Endothelial cell of umbilical vein (primary cell): ENCODE measurements at places on chromosomes 3 and 15. TPM values are rescaled to one million over a fixed set of nuclear protein-coding genes. Genes with fewer than 3 reads are reported as not detected.

Gene FANCD2OS
- not detected in 2 replicates for total RNA-seq

- H3K27me3 ChIP-seq, result no peaks in the 10 kb centered on the region
- no peak overlapping the region for H3K27ac ChIP-seq
- peak; percentile 43 for DNase-seq
- no peak overlapping the region for H3K4me3 ChIP-seq
- peaks cover 12% of the 10 kb centered on the region for H3K4me1 ChIP-seq
- H3K36me3 ChIP-seq, result peaks cover 8% of the 10 kb centered on the region
Measured at GRCh38 chr3:33848624-33849347, 50.4 kb downstream of the PDCD6IP start.

DNA sequence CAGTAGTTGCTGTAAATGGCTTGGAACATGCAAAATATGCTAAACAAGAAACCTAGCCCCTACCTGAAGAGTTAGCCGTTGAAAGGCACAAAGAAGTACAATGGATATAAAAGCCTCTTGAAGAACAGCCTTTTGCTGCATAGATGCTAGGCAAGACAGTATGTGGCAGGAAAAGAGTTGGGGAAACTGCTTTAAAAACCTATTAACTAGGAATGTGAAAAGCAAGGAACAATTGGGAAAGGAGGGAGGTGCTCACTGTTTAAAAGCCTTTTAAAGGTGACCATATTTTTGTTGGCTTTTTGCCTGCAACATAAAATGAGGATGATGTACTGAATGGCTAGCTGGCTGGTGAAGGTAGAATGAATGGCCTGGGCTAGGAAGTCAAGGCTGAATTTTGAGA, 24.5 kb upstream of the SOX2 start:
- no peaks in the 10 kb centered on the region for H3K4me1 ChIP-seq
- no peaks in the 10 kb centered on the region for H3K36me3 ChIP-seq
- H3K27me3 ChIP-seq, result no peaks in the 10 kb centered on the region
- no peak overlapping the region for H3K4me3 ChIP-seq
- H3K27ac ChIP-seq, result no peak overlapping the region
- DNase-seq, result no peak

Gene MRPS25
- 58.1 and 68.7 TPM in 2 replicates for total RNA-seq

GRCh38 chr15:25087137-25087536, 132.3 kb downstream of the SNRPN start:
- H3K4me3 ChIP-seq, result no peak overlapping the region
- DNase-seq, result no peak
- no peaks in the 10 kb centered on the region for H3K27me3 ChIP-seq
- H3K36me3 ChIP-seq, result peaks cover 2% of the 10 kb centered on the region
- H3K27ac ChIP-seq, result no peak overlapping the region

GRCh38 chr3:110344897-110345767, 726.5 kb upstream of the NECTIN3 start:
- no peak overlapping the region for H3K4me3 ChIP-seq
- no peak for DNase-seq
- peaks cover 21% of the 10 kb centered on the region for H3K4me1 ChIP-seq
- no peak overlapping the region for H3K27ac ChIP-seq
- H3K27me3 ChIP-seq, result no peaks in the 10 kb centered on the region

DNA sequence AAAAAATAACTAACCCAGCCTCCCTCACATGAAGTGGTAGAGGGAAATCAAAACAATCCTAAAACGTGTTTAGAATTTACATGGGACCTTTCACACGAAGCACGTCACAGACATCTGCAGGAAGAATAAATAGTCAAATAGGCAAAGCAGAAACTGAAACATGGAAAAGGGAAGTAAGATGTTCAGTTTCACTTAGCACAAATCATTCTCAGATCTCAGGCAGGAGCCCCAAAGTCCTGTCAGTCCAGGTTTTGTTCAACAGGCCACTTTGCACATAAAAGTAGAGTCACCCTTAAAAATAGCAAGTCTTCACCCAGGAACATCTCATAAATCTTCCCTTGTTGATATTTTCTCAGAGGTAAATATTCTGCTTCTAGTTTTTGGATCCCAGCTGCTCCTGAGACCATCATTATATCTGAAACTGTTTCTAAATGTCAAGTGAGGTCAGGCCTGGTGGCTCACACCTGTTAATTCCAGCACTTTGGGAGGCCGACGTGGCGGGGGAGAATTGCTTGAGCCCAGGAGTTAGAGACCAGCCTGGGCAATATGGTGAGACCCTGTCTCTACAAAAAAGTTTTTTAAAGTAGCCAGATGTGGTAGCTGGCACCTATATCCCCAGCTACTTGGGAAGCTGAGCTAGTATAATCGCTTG, 1.9 kb downstream of the RUBCN start:
- H3K36me3 ChIP-seq, result no peaks in the 10 kb centered on the region
- H3K27ac ChIP-seq, result no peak overlapping the region
- peaks cover 7% of the 10 kb centered on the region for H3K4me1 ChIP-seq
- H3K4me3 ChIP-seq, result no peak overlapping the region
- no peak for DNase-seq

GRCh38 chr3:98766924-98767323, 3.8 kb downstream of the ST3GAL6 start:
- no peaks in the 10 kb centered on the region for H3K27me3 ChIP-seq
- H3K36me3 ChIP-seq, result no peaks in the 10 kb centered on the region
- H3K4me3 ChIP-seq, result no peak overlapping the region
- peaks cover 62% of the 10 kb centered on the region for H3K4me1 ChIP-seq

DNA sequence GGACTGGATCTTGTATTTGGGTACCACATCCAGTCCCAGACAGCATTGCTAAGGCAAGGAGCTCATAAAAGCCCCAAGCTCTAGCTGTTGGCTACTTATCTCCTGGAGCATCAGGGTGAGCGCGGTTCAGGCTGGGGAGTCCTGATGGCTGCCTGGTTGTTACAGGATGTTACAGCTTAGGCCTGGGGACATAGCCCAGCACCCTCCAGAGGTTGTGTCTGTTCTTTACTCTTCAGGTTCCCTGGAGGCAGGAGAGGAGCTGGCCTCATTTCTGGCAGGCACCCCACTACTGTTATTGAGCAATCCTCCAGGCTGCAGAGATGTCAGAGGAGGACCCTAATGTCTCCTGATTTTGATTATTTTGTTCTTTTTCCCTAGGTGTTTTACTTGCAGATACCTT, 26.6 kb downstream of the APBA2 start:
- no peaks in the 10 kb centered on the region for H3K27me3 ChIP-seq
- DNase-seq, result no peak
- H3K4me1 ChIP-seq, result no peaks in the 10 kb centered on the region
- no peak overlapping the region for H3K27ac ChIP-seq
- no peak overlapping the region for H3K4me3 ChIP-seq
- H3K36me3 ChIP-seq, result no peaks in the 10 kb centered on the region

GRCh38 chr3:24263069-24263668, 231.5 kb downstream of the THRB start:
- no peak overlapping the region for H3K4me3 ChIP-seq
- no peaks in the 10 kb centered on the region for H3K27me3 ChIP-seq
- no peak for DNase-seq
- H3K27ac ChIP-seq, result no peak overlapping the region
- H3K4me1 ChIP-seq, result no peaks in the 10 kb centered on the region

Gene IL20RB
- total RNA-seq, result 1.6 and 2.5 TPM in 2 replicates

DNA sequence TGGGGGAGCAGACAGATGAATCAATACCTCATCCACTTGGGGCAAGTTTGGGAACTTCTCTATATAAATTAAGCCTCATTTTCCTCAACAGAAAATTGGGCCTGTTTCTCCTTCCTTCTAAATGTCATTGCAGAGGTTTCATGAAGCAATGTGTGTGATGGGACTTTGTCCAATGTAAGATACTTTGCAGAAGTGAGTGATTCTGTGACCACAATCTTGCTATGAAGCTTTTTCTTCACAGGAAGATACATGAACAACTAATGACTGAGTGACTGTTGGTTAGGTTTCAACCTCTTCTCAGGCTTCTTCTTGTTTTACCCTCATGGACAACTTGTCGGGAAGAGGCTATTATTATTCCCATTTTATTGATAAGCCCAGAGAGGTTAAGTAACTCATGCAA, 11.0 kb downstream of the TMEM45A start:
- no peaks in the 10 kb centered on the region for H3K4me1 ChIP-seq
- H3K27ac ChIP-seq, result no peak overlapping the region
- DNase-seq, result no peak
- H3K27me3 ChIP-seq, result peaks cover 3% of the 10 kb centered on the region

GRCh38 chr15:23642413-23643044, 5.1 kb downstream of the MAGEL2 start:
- H3K4me1 ChIP-seq, result no peaks in the 10 kb centered on the region
- no peak overlapping the region for H3K27ac ChIP-seq
- no peaks in the 10 kb centered on the region for H3K27me3 ChIP-seq

Gene SLC9A9
- 1.3 and 1.5 TPM in 2 replicates for total RNA-seq

Gene INKA1
- 24.0 and 26.5 TPM in 2 replicates for total RNA-seq

Gene ARID3B
- 9.5 and 10.0 TPM in 2 replicates for total RNA-seq

DNA sequence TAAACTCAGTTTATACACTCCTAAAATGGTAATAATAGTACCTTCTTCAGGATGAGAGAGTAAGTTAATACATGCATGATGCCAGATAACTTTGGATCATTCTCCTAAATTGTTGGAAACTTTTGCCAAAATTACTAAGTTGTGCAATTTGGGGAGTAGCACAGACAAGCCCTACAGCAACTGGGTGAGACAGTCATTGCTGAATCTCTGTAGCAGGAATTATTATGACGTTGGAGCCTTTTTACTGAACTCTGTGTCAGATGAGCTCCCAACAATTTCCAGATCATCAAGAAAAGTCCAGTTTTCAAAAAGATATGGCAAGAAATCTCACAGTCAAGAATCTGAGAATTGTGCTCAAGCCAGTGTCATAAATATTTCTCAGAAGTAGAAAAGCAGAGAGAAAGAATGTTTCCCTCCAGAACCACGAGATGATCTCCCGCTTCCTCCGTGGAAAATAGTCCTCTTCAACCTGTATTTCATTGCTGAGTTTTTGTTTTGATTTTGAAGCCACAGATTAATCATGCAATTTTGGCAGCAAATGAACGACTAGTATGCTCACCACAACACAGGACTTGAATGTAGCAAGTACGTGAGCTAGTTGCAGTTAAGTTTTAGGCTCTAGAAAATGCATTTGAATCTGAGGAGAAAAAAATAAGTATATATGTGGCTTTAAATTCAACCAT, 485.4 kb downstream of the CNTN6 start:
- no peak for DNase-seq
- no peak overlapping the region for H3K4me3 ChIP-seq
- no peaks in the 10 kb centered on the region for H3K27me3 ChIP-seq
- H3K36me3 ChIP-seq, result no peaks in the 10 kb centered on the region
- H3K4me1 ChIP-seq, result no peaks in the 10 kb centered on the region
- H3K27ac ChIP-seq, result no peak overlapping the region

Gene FBXL22
- not detected in 2 replicates for total RNA-seq

Gene METTL6
- 11.7 and 19.5 TPM in 2 replicates for total RNA-seq

Gene LYSMD2
- total RNA-seq, result 8.0 and 8.2 TPM in 2 replicates

Gene MOBP
- 0.44 and 2.0 TPM in 2 replicates for total RNA-seq

Gene CIDEC
- total RNA-seq, result not detected in 2 replicates

DNA sequence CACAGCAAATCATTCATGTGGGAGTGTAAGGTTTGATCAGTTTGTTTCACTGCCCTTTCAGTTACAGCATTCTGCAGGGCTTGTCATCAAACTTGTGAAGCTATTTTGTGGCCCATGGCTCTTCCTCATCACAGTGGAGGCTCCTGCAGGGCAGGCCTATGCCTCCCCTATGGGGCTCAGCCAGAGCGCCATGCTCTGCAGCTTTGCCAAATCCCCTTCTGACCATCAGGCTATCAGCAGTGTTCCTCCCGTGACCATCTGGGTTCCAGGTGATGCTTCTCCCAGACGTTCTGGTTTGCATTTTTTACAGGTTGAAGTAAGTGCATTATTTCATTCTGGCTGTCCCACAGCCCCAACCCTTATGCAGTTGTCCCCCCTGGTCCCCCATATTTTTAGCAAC, 28.1 kb upstream of the REC114 start:
- DNase-seq, result no peak
- no peaks in the 10 kb centered on the region for H3K27me3 ChIP-seq
- no peak overlapping the region for H3K4me3 ChIP-seq
- no peaks in the 10 kb centered on the region for H3K4me1 ChIP-seq
- H3K27ac ChIP-seq, result no peak overlapping the region
- no peaks in the 10 kb centered on the region for H3K36me3 ChIP-seq

GRCh38 chr3:88301273-88301995, 151.7 kb downstream of the C3orf38 start:
- H3K27me3 ChIP-seq, result no peaks in the 10 kb centered on the region
- H3K4me3 ChIP-seq, result no peak overlapping the region
- no peaks in the 10 kb centered on the region for H3K36me3 ChIP-seq
- DNase-seq, result no peak
- no peak overlapping the region for H3K27ac ChIP-seq

Gene CFAP92
- 0.21 and 0.62 TPM in 2 replicates for total RNA-seq
